WTC11 (cell line): ENCODE measurements at places on chromosomes 12 and 14. TPM values are rescaled to one million over a fixed set of nuclear protein-coding genes. Genes with fewer than 3 reads are reported as not detected.

Gene PLD4
- 0.07 to 0.21 TPM (median 0.11 TPM) in 3 replicates for total RNA-seq

Gene SYT1
- total RNA-seq: 34.7 to 45.2 TPM (median 36.0 TPM) in 3 replicates

Gene TMTC1
- 13.9 to 17.3 TPM (median 13.9 TPM) in 3 replicates for total RNA-seq

Gene PPP1CC
- total RNA-seq: 313 to 321 TPM (median 316 TPM) in 3 replicates

Gene COCH
- total RNA-seq: 9.4 to 10.6 TPM (median 10.2 TPM) in 3 replicates

Gene RNASE7
- not detected in 3 replicates for total RNA-seq

Gene MAP3K12
- 23.6 to 27.9 TPM (median 25.1 TPM) in 3 replicates for total RNA-seq

Gene FAM181A
- total RNA-seq: not detected in 3 replicates

Gene GPRC5A
- 1.1 to 1.3 TPM (median 1.3 TPM) in 3 replicates for total RNA-seq

- DNase-seq: no peak
Measured at GRCh38 chr14:68755016-68755353, 37.9 kb downstream of the ZFP36L1 start.

DNA sequence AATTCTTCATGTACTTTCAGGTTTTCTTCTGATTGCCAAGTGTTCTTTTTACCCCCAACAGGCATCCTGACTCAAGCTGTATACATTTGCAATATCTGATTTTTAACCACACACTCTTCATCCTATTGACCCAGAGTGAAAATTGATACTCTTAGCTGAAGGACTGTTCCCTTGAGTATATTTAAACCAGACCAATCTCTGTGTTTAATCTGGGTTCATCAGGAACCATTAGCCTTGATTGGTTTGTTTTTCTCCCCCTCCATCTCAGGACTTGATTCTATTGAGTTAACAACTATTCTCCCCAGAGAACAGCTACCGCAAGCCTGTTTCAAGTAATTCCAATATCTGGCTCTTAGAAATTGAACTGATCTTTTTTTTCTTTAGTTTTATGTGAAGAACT is 222.3 kb upstream of the NOVA1 start:
- DNase-seq: no peak

DNA sequence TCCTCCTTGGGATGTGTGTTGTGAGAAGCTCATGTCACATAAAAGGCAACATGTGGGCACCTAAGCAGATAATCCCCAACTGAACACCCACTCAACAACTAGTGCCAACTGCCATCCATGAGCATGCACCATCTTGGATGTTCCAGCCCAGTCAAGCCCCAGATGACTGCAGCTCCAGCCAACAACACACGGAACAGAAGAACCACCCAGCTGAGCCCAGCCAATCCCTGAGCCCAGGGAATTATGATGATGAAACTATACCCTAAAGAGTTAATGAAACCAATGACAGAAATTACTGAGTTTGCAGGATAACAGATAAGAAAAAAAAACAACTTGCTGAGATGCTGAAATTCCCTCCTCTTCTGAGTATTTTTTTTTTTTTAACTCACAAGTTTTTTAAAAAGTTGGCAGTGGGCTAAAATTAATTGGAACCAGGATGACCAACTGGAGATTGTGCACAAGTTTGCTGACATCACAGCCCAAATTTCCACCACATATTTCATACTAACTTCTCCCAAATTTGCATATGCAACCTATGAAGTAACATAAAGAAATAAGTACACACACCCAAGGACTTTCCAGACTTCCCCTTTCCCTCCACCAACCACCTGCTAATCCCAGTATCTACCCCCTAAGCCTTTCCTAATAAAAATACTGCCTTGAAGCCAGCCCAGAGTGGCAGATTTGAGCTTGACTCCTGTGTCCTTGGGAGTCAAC is 124.5 kb downstream of the KSR2 start:
- DNase-seq: no peak

DNA sequence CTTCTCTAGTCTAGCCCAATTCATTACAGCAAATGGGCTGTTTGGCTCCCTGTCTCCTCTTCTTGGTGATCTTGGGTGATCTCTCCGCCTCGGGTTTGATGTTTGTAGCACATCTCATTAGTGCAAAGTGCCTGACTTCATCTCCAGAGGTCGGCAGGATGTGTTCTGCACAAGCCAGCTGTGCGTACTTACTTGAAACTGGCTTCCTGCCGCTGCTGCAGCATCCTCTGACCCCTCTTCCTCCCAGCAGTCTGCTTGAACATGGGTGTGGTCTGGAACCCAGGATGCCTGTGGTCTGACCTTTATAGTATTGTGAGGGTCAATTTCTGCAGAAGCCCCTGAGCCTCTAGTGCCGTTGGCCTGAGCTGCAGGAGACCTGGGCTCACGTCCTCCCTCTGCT is 99.2 kb downstream of the BEGAIN start:
- DNase-seq: no peak

- no peak for DNase-seq
Measured at GRCh38 chr12:78118486-78118885, 287.8 kb downstream of the NAV3 start.

- no peak for DNase-seq
Measured at GRCh38 chr14:70281939-70282338, 77.5 kb downstream of the COX16 start.

- DNase-seq: no peak
Measured at GRCh38 chr12:67758521-67758920, 110.0 kb downstream of the DYRK2 start.

DNA sequence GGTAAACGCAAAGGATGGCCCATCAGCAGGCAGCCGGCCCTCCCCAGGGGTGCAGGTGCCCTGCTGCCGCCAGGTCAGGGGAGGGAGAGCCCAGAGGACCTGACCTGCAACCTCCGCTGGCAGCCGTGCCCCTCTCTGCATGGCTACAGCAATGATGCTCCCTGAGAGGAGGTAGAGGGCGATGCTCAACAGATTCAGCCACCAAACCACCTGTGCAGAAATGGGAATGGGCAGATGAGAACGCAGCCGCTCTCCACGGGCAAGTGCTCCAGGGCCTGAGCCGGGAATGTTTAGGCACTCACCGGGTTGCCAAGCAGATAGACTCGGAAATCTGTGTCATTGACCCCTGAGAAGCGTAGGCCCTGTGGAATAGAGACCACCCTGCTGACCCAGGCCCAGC is 8.7 kb upstream of the NGB start:
- DNase-seq: no peak

GRCh38 chr12:49928471-49928870 is 22.1 kb upstream of the AQP2 start:
- DNase-seq: no peak

- DNase-seq: no peak
Measured at GRCh38 chr12:106276032-106276740, 26.3 kb upstream of the TCP11L2 start.

- DNase-seq: peak; percentile 47
Measured at GRCh38 chr14:64974563-64974962, 2.4 kb upstream of the RAB15 start.

DNA sequence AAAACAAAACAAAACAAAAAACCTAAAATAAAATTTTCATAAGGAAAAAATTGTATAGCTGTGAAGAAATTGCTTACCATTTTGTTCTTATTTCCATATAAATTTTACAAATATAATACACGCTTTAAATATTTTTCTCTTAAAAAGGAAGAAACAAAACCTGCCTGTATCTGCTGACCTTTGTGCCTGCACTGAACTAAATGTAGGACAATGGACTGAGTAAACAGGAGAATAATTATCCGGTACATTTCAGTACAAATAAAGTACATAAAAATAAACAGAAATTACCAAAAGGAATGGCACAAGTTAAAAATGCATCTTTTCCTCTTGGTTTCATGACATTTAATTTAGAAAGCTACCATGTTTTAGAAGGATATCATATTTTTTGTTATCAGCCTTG is 112.3 kb downstream of the DNAI7 start:
- DNase-seq: no peak

DNA sequence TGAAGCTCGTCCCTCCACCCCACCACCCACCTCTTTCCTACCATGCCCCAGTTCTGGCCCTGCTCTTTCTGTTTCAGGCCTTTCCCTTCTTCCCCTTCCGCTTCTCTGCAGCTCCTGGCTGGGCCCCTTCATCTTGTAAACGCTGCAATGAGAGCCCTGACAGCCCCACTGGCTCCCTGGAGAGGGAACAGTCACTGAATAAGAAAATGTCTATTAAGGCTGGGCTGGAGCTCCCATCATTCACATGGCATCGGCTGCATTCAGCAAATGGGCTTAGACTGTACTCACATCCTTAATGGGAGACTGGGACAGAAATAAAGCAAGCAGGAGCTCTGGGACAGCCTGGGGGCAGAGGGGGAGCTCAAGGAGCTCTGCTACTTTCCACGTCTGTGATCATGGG is 45.2 kb upstream of the TUNAR start:
- no peak for DNase-seq
